ENCODE measurements at places on chromosomes 11 and 22.

GRCh38 chr11:31870609-31871309, 59.6 kb upstream of the PAX6 start:
- DNase-seq = no peak

DNA sequence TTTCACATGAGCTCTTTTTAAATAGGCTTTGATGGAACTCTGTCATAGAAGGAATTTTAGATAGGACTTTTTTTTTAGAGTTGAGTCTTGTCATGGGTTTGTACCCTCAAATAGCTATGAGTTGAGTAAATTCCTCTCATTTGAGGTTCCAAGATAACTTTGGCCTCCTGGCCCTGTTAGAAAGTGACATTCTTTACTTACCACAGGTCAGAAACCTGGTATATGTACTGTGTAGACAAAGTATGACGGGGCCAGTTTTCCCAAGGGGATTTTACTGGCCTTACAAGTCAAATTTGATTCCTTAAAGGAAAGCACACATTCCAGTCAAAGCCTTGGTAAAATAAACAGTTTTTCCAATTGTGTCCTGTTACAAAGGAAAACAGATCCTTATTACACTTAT, 729.3 kb upstream of the LUZP2 start:
- no peak for DNase-seq

DNA sequence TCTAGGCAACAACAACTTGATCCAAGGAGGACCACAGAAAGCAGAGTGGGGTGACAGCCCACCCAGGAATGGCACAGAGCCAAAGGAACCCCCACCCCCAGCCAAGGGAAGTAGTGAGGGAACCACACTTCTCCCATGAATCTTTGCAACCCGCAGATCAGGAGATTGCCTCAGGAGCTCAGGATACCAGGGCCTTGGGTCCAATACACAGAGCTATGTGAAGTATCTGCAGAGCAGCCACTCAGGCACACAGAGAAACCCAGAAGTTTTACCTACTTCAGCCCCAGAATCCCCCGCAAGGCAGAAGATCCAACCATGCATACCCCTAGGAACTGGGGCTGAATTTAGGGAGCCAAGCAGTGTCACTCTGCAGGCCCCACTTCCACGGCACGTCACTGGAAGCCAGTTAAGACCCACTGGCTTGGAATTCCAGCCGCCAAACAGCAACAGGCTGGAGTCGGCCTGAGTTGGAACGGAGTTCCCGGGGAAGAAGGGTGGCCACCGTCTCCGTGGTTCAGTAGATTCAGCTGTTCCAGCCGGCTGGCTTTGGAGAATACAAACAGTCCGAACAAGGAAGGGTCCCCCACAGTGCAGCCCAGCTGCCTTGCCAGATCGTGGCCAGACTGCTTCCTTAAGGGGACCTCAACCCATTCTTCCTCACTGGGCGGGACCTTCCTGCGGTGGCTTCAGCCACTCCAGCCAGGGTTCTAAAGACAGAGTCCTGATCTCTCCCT, 174.1 kb downstream of the TTC28 start:
- no peak for DNase-seq

- no peak for DNase-seq
Measured at GRCh38 chr11:6354651-6355485, 34.6 kb upstream of the CAVIN3 start.

- no peak for DNase-seq
Measured at GRCh38 chr11:70853770-70854108, 398.6 kb downstream of the SHANK2 start.

- DNase-seq = no peak
Measured at GRCh38 chr11:502288-503178, 4.5 kb downstream of the RNH1 start.

DNA sequence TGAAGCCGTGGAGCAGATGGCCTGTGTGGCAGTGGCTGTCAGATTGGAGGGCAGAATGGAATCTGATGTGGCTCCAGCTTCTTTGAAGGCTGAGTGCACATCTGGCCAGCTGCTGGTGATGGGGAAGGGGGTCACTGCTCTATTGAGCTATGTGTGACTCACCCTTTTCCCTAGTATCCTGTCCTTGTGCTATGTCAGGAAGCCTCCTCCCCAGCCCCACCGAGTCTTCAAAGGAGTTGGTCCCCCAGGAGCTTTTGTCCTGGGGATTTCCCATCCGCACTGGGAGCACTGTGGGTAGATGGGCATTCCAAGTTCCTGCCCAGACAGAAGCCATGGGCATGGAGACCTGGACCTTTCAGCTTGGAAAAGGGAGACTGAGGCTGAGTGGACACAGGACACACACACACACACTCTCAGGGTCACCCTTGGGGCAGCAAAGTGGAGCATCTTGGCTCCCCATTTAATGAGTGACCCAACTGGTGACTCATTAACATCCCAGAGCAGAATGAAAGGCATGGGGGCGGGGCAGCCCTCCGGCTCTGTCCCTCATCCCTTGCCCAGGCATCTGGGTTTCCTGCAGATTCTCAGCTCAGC, 3.3 kb downstream of the SERPINH1 start:
- DNase-seq = no peak

- no peak for DNase-seq
Measured at GRCh38 chr11:71454470-71455113, 1.6 kb downstream of the NADSYN1 start.

- no peak for DNase-seq
Measured at GRCh38 chr11:9716275-9717039, 52.6 kb downstream of the SWAP70 start.

GRCh38 chr11:8871171-8871775, 39.7 kb upstream of the AKIP1 start:
- DNase-seq = peak; percentile 2

DNA sequence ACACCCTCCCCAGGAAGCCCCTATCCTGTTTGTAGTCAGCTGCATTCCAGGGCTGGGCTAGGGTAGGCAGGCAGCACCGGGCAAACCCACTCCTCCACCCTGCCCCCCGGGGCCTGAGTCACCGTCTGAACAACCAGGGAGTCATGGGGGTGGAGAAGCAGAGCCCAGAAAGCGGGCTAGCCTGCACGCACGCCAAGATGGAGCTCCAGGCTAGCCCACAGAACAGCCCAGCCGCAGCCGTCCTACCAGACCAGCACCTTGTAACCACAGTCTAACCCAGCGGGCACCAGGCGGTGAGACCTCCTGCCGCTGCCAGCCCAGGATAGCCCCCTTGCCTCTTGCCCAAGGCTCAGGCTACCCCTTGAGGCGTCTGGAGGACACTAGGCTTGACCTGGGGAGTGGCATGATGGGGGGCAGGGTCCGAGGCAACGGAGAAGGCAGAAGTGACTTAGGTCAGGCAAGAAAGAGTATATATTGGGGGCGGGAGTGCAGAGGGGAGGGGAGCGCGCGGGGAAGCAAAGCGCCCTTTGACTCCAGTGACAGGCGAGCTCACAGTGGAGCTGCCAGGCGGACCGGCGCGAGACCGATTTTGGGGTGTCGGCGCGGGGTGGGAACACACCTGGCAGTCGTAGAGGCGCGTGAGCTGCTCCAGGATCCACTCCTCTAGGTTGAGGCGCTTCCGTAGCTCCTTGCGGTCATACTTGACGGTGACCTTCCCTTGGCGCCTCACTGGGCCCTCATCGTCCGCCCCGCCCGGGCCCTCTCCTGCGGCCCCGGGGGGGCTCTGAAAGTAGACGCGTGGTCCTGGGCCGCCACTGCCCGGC, 734 bp downstream of the PPP1R14B start:
- no peak for DNase-seq

GRCh38 chr11:131397675-131398074, 27.3 kb downstream of the NTM start:
- no peak for DNase-seq

- no peak for DNase-seq
Measured at GRCh38 chr11:44275961-44276550, 33.9 kb downstream of the ALX4 start.

DNA sequence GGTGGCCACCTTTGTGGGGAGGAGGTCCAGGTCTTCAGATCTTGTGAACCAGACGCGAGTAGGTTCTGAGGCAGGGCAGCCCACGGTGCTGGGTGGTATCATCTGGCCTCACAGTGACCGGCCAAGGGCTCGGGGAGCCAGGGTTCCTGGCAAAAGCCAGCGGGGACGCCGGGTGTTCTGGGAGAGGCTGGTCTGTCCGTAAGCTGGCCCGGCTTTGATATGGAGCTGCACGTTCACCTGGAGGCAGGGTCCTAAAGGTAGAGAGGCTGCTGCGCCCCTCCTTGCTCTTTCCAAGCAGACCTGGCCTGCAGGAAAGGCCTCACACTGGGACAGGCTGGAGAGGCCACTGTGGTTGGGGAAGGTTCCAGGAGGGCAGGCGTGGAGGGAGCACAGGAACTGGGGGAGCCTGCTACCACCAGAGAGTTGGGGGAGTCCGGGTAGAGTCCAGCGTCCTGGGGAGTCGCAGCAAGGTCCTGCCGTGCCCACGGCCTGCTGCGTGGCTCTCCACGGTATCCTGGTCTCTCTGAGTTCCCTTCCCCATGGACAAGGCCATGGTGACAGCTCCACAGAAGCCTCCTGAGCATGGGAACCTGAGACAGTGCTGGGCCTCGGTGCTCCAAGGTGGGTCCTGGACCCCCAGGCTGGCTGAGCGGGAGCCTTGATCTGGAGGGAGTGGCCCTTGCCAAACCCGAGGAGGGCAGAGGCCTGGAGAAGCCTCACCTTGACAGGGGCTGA, 452.4 kb upstream of the B3GAT1 start:
- DNase-seq = no peak

GRCh38 chr11:44859528-44859925, 91.2 kb downstream of the TP53I11 start:
- no peak for DNase-seq

DNA sequence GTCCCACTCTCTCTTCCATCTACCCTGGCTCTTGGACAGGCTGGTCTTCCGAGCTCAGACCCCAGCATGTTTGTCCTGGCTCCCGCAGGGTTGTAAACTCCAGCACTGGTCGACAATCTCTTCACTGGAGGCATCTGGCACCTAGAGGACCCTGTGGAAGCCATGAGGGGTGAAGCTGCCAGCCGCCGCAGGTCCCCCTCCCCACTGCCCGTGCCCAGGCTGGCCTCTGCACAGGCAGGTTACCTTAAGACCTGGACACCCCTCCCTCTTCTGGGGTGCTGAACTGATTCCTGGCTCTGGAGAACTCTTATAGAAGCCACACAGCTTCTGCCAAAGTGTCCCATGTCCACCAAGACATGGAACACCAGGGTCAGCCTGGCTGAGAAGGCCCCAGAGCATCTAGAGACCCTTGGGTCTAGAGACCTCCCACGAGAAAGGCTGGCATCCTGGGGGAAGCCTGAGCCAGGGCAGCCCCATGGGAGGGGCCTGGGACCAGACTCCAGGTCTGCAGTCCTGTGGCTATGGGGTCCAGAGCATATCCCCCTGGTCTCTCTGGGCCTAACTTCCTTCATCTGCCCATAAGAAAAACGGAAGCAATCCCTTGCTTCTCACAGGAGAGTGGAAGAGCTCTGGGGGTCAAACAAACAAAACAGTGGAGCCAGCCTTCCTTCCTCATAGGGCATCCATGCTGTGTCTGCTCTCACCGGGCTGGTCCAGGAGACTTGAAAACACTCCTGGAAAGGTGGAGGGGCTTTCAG, 30.6 kb downstream of the LMO1 start:
- no peak for DNase-seq

GRCh38 chr11:87295237-87295636, 257.5 kb downstream of the TMEM135 start:
- DNase-seq = no peak

GRCh38 chr22:50562523-50563412, at the start of gene SYCE3:
Gene SYCE3 (minus strand): TSS chr22:50562919. CDS start chr22:50556405, 6,514 bp downstream.
- peak; percentile 94 for DNase-seq

DNA sequence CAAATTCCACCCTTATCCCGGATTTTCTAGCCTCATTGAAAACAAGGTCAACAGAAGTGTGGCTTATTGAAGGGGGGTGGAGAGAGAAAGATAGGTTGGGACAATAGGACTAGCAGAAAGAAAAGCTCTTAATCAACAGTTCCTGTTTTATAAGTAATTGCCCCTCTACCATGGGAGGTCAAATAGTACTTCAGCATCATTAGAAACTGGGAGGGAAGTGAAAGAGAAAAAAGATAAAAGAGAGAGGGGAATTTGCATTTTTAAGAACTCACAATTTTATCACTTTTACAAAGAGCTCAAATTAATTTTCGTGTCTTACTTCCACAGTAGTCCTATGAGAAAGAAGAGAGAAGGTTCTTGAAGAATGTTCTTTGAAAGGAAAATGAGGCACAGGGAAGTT, 89.2 kb downstream of the AMOTL1 start:
- no peak for DNase-seq

DNA sequence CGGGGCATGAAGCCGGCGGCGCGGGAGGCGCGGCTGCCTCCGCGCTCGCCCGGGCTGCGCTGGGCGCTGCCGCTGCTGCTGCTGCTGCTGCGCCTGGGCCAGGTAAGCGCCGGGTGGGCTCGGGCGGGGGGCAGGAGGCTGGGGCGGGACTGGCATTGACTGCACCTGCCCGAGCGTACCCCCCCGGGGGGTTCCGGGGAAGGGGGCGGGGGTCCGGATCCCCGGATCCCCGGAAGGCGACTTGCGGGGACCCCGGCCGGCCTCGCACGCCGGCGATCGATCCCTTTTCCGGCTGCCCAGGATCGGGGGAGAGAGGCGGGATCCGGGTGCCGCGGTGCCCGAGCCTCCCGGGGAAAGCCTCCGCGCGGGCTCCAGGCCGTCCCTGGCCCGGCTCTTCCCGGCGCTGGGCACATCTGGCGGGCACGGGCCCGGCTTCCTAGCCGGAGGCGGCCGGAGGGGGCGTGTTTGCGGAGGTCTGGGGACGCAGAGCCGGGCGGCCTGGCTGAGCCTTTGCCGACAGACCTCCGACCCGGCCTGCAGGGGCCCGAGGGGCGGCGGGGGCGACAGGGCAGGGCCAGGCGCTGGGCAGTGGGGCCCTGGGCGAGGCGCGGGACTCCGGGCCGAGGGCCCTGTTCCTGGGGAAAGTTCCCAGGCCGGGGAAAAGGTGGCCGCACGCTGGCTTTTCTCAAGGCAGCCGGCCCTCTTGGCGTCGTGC, 705 bp downstream of the PTPRJ start:
- no peak for DNase-seq

DNA sequence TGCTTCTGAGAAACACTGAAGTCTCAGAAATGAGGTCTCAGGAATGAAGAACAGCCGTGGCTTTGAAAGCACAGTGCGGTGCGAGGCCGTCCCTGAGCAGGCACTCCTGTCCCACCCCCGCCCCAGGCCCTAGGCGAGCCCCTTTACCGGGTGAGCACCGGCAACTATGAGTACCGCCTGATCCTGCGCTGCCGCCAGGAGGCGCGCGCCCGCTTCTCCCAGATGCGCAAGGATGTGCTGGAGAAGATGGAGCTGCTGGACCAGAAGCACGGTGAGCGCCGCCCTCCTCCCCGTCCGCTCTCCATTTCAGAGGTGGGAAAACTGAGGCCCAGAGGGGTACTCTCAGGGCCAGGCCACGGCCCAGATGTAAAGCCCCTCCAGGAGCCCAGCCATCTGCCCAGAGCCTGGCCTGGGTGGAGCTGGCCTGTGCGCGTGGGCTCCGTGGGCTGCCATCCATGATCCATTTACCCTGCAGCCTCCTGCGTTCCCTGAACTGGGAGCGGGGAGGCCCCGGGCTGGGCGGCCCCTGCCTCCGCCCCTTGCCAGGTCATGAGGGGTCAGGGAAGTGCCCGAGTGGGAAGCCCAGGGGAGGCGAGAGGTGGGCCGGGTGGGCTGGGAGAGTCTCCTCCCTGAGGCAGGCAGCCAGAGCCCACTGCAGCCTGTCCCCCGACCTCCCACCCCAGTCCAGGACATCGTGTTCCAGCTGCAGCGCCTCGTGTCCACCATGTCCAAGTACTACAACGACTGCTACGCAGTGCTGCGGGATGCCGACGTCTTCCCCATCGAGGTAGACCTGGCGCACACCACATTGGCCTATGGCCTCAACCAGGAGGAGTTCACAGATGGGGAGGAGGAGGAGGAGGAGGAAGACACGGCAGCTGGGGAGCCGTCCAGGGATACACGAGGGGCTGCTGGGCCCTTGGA, 9.5 kb downstream of the SLC16A8 start:
- no peak for DNase-seq
